NCI-H524 treated with DMSO at 0.1 percent for 48 hours (cell line): ENCODE measurements at places on chromosomes 6 and 20.

- no peak for DNase-seq
Measured at GRCh38 chr6:43260791-43261190, 17.5 kb downstream of the TTBK1 start.

GRCh38 chr6:127121637-127121960, 3.1 kb downstream of the RSPO3 start:
- no peak for DNase-seq

DNA sequence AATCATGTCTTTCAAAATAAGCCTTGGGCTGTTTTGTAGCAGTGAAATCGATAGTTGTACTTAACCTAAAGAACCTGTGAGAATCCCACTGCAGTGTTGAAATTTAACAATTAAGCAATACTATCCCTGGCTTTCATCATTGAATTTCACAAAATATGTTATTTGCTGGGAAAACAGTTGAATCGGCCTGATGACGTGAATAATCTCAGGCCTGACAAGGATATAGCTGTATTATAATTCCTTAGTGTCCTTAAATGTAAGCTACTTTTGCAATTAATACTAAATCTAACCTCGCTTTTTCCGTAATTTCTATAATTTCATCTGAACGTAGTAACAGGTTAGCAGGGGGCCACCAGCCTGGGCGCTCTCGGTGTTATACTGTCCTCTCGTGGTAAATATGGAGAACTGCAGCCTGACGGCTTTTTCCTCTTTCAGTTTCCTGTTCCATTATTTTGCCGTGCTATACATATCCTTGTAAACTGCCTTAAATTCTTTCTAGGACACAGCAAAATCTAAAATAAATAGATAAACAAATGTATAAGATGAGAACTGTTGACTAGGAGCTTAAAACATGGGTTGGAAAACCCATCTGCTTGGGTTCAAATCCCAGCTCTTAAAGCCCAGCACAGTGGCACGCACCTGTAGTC, 24.0 kb downstream of the MTFR2 start:
- peak; percentile 4 for DNase-seq

- no peak for DNase-seq
Measured at GRCh38 chr20:34977365-34978091, 21.9 kb downstream of the MYH7B start.

DNA sequence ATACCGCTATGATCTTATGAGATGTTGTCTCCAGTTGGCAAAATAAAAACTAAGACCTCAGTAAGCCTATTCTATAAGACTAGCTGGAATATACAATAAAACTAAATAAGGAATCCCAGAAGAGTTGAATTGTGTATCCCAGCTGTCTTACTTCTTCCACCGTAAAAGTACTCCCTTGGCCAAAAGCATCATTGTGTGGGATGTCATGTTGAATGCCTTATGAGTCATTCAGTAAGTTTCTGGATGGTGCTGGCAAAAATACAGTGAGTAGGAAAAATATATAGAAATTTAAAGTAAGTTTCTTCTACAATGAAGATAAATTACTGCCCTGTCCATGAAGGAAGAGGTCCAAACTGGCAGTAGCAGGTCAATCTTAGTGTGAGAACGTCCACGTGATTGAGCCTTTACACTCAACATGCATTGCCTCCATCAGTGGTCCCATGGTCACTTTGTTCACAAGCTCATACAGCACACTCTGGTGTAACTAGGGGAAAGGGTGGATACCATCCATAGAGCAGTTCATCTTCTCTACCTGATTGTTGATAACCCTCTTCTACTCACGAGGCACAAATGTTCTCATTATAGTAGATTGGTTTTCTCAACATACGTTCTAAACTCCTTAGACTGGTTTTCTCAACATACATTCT, 13.7 kb upstream of the ZNF318 start:
- DNase-seq = no peak

DNA sequence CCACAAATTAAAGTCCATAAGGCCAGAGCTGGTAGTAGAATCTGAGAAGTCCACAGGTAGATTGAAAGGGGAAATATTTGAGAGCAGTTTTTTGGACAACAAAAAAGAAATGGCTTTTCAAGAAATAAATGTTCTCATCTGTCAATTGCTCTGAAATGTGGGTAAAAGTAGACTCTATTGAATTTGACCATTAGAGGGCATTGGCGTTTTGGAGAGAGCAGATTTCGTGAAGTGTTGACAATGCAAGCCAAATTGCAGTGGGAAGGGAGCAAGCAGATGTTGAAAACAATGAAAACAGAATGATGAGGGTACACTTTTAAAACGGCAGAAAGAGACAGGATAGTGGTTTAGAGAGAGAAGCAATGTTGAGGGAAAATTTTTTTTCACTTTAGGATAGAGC, 149.1 kb upstream of the FAM83B start:
- DNase-seq = peak; percentile 10

DNA sequence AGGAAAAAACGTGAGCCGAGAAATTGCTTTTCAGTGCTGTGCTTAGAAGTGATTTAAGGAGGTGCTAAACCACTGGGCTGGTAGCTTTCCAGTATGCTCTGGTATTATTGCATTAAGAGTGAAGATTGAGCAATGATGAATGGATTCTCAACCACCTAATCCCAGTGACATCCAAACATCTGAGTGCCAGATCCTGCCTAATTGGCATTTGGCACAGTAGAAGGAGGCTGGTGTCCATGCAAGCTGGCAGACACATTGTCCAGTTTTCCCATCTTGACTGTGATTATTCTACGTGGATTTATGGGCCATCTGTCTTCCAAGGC, 398.0 kb upstream of the PLCB4 start:
- peak; percentile 97 for DNase-seq

GRCh38 chr6:13851803-13852202, 37.4 kb upstream of the MCUR1 start:
- no peak for DNase-seq

DNA sequence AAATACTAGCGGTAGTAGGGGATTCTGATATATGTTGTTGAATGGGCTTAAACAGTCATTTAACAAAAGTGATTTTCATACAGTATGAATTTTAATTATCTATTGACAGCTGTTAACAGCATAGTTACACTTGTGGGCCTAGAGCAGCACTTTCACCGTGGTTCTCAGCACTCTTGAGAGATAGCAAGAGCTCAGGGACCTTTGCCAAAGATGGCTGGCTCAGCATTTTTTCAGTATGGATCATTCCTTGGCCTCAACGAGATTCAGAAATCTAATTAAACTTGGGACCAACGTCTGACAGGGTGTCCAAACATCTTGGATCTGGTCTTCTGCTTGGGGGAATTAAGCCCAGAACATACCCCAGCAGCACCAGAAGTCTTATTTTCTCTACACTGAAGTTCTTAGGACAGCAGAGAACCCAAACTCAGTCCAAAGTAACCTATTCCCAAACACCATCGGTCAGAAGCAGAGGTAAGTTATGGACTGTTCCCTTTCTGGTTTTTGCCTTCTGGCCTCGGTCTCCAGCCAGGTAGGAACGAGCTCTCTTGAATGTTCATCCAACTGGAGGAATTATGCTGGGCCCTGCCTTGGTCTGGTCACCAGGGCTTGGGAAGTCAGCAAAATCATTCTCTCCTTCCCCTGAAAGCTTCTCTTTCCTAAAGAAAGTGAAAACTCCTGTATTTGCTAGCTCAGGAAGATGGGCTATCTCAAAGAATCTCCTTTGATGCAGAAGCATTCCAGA, 25.7 kb downstream of the PRPH2 start:
- no peak for DNase-seq

DNA sequence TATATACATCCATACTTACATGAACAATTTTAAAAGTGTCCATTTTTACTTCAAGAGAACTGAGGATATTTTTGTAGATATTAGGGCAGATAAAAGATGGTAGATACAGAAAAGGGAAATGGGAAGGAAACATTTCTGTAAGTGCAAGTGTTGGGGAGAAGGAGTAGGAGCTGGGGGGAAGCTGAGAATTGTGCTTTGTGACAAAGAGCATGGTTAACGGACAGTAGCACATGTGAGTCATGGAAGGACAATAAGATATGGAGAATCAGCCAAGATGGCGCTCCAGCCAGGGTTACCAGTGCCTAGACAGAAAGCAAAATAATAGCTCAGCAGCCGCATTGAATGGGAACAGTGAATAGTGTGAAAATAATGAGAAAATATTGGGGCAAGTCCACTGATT, 12.7 kb upstream of the HLA-DRB1 start:
- no peak for DNase-seq

- no peak for DNase-seq
Measured at GRCh38 chr6:21022343-21023107, 488.3 kb downstream of the CDKAL1 start.

DNA sequence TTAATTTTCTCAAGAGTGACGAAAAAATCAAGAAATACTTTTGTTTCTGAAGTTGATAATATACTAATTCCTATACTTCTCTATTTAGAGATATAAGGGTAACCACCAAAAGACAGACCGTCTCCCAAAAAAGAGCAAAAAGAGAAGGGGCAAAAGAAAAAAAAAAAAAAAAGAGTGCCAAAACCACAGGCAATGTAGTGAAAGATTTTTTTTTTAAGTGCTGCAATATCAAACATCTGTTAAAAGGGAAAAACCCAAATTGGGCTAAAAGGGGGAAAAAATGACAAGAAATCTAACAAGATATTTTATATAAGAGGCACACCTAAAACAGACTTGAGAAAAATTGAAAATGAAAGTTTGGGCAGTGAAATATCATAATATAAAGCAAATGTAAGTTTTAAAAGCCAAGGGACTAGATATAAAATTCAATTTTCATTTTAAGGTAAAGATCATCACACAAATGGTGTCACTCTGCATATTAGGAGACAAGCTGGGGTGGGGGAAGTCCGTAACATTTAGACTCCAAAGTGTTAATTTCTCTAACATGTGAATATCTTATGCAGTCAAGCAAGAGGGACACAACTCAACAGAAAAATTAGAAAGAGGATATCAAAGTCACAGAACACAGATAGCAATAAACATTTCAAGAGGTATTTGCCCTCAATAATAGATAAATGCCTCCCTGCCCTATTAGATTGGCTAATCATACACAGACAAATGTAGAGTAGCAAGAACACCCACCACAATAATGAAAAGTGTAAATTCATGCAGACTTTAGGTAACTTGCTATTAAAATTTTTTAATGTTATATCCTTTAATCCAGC, 9.1 kb downstream of the C6orf52 start:
- no peak for DNase-seq

GRCh38 chr6:123640567-123641187, 3.9 kb upstream of the TRDN start:
- DNase-seq = no peak

DNA sequence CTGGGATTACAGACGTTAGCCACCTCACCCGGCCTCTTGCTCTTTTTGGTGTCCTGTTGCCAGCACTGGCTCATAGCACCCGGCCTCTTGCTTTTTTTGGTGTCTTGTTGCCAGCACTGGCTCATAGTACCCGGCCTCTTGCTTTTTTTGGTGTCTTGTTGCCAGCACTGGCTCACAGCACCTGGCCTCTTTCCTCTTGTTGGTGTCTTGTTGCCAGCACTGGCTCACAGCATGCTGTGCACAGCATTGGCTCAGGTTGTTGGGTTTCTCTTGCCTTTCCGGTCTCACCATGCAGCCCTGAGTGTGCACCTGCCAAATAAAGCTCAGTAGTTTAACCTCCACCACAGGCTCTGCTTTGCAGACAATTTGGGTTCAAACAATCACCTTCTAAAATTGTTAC, 208.2 kb downstream of the THBS2 start:
- DNase-seq = no peak

GRCh38 chr6:152836523-152836922, 85.9 kb downstream of the VIP start:
- no peak for DNase-seq

DNA sequence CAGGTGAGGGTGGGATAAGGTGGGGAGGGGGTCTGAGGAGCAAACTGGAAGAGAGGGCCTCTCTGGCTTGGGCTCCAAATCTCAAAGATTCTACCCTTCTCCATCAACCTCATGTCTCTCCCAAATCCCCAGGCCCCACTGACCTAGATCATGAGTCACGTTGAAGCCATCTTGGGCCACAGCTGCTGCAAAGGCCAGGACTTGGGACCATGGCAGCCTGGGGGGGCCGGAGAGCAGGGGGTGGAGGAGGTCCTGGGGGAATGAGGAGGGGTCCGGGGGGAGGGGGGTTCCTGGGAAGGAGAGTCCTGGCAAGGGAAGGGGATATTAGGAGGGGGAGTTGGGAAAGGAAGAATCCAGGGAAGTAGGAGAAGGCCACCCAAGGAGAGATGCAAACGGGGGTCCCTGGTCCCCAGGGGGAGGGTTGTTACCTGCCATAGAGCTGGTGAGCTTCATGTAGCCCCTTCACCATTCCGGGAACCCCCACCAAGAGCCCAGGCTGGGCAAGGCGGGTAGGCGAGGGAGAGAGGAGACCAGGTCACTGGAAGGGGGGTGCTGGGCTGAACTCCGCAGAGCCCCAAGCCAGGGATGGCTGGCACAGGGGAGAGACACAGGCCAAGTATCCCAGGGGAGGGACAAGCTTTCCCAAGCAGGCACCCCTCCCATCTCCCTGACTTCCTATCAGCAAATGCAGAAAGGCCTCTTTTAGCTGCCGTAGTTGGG, 12.7 kb downstream of the GGT7 start:
- DNase-seq = no peak

DNA sequence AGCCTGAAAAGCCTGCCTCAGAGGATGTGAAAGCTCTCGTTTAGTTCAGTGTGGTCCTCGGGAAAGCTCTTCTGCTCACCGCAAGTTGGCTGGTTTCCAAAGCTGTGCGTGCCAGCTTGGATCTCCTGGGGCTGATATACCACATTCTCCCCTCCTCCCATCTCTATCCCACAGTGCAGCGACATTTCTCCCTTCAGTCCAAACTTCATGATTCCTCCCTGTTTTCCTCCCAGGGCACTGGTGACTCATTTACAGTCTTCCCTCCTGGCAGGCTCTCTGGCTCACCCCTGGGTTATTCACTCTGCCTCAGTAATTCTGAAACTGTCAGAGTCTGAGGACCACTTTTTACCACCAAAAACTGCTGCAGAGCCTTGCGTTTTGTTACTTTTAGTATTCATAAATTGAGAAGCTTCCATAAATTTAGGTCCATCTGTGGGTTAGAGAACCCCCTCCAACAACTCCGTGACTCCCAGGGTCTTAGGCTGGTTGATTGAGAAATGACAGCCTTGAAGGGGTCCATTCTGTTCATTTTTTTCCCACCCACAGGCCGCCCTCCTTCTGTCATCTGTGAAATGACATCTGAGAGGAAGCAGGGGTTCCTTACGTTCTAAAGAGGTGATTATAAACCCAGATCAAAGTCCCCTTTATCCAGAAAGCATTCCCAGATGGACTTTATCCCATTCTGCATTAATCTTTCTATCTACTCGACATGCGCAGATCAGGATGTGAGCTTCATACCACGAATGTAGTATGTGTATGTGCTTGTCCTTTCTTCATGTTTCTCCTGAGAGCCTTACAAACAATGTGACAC, 6.1 kb downstream of the TRIM10 start:
- no peak for DNase-seq

GRCh38 chr20:35030136-35030535, 62.5 kb downstream of the TRPC4AP start:
- no peak for DNase-seq

- DNase-seq = no peak
Measured at GRCh38 chr6:37305841-37306425, 47.9 kb upstream of the RNF8 start.

- DNase-seq = no peak
Measured at GRCh38 chr20:21516861-21517565, 3.1 kb upstream of the NKX2-2 start.

- no peak for DNase-seq
Measured at GRCh38 chr20:62606551-62607201, 35.6 kb upstream of the SLCO4A1 start.

- DNase-seq = no peak
Measured at GRCh38 chr20:63048516-63049190, 41.9 kb upstream of the BHLHE23 start.
